Central memory CD8-positive, alpha-beta T cell (primary cell): ENCODE measurements at places on chromosomes 11 and 22.

DNA sequence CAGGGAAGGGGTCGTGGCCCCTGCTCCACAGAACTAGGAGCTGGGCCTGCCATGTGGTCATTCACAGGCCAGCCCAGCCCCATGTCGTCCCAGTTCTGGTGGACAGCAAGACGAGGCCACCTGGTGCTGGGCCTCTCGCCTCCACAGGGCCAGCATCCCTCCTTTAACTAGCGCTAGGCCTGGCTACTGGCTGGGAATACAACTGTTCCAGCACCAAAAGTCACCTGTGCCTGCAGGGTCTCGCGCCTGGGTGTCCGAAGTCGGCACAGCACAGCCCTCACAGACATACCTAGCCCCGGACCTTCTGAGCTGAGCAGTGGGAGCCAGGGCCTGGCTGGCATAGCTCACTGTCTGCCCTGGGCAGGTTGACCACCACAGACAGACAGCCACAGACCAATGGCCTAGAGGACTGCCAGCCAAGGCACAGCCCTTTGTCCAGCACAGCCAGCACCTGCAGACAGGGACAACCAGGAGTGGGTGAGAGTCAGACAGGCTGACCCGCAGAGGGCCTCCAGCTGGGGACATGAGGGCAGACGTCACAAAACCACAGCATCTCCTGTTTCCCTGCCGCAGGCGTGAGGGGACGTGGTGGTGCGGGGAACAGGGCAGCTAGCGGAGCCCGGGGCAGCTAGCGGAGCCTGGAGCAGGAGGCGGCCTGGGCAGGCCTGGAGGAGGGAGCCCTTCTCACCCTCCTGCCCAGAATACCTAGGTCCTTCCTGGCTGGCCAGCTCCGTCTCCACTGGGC is 27.2 kb upstream of the TH start:
- no peak for DNase-seq

DNA sequence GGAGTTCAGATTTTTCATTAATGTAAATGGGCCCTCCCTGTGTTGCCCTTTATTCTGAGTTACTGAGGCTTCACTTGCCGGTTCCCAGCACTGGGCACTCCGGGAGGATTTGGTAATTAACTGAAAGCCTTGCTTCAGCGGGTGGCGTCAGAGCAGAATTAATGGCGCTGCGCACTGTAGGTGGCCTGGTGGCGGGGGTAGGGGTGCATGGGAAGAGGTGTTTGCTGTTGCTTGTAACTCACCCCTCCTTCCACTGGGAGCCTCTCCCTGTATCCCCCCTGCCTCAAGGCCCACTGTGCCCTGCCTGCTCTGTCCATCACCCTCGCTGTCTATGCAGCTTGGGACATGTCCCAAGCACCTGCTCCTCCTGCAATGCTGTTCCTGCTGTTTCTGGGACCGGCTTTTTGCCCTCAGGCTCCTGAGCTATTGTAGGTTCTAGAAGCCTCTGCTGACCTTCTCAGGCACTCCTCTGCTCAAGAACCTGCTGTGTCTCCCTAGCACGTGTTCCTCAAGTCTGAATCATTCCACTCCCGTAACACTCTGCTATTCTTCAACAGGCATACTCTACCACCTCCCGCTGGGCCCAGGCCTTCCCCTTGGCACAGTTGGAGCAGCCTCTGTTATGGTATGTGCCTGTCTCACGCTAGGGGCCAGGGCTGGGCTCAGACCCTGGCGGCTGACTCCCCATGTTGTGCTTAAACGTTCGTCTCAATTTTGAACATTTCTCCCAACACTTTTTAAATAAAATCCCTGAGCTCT is 24.4 kb downstream of the ARHGAP8 start:
- DNase-seq, result no peak

DNA sequence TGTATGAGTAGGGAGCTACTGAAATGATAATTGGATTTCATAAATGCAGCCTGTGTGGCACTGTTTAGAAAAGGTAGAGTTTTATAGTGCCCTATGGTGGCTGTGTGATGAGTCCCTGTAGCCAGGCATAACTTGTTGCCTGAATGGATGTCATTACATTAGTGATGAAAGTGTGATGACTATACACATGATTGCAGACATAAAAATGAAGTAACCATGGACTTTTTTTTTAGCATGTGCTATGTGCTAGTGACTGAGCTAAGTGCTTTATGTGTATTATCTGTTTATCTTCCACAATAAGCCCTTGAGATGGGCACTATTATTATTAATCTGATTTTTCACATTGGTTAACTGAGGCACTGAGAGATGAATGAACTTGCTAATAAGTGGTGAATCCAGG is 13.5 kb upstream of the GRAMD1B start:
- DNase-seq, result no peak

GRCh38 chr22:23232094-23232905 is 52.0 kb downstream of the BCR start:
- no peak for DNase-seq

DNA sequence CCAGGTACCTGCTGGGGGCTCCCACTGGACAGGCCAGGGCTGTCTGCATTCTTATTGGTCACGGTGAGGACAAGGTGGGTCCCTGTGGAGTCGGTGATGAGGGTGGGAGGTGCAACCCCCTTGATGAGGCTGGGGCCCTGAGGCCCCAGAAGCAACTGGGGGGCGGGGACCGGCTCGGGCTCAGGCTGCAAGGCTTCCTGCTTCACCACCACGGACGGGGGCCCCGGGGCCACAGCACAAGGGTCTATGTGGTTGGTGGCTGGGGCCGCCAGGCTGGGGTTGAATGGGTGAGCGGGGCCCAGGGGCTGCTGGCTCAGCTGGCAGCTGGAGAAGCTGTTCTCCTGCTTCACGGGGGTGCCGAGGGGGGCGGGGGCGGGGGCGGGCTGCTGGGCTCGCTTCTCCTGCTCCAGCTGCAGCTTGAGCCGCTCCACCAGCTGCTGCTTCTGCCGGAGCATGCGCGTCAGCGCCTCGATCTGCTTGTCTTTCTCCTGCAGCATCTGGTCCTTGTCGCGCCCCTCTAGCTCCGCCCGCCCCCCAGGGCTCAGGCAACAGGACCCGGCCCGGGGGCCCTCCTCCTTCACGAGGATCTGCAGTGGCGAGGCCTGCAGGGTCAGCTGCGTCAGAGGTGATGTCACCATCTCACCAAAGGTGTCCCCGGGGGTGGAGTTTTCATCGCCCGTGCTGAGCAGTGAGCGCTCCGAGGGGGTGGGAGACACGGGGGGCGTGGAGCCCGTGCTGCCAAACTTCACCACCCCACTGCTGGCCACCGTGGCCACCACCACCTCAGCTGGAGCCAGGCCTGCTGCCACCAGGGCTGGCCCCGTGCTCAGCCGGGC is 48.2 kb downstream of the SGSM3 start:
- no peak for DNase-seq

GRCh38 chr11:64355078-64355940 is 3.7 kb upstream of the RPS6KA4 start:
- no peak for DNase-seq

GRCh38 chr11:32583459-32584271 is at the start of gene EIF3M:
EIF3M (plus strand) TSS chr11:32583831; CDS start chr11:32583888, 57 bp downstream.
- peak; percentile 90 for DNase-seq

- DNase-seq, result no peak
Observed at GRCh38 chr22:30270832-30271231, 4.2 kb upstream of the OSM start.

DNA sequence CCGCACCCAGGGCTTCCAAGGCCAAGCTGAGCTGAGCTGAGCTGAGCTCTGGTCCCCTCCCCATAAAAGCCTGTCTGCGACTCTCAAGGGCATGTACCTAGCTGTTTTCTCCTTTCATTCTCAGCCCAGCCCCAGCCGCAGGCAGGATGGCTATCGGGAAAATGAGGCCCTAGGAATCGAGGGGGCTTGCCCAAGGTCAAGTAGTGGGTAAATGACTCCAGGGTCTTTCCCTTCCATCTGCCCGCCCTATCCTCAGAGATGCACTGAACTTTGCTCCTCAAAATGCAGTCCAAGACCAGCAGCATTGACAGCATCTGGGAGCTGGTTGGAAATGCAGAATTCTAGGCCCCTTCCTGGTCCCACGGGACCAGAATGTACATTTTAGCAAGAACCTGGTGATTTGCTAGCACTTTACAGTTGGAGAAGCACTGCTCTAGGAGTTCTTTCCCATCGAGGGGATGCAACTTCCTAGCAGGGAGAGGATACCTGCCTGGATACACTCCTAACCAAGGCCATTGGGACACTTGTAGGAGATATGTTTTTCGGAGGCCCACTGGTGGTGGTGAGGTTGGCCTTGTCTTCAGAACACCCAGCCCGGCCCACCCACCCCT is 43.2 kb upstream of the ACCSL start:
- no peak for DNase-seq

- DNase-seq, result no peak
Observed at GRCh38 chr22:29078036-29078868, 5.4 kb downstream of the KREMEN1 start.

GRCh38 chr22:27517361-27518155 is 284.0 kb downstream of the MN1 start:
- no peak for DNase-seq

- DNase-seq, result no peak
Observed at GRCh38 chr11:21556926-21557325, 636.0 kb upstream of the ANO5 start.

- DNase-seq, result no peak
Observed at GRCh38 chr11:130179396-130180306, 20.1 kb downstream of the ST14 start.

- DNase-seq, result no peak
Observed at GRCh38 chr11:94910779-94911178, 62.6 kb downstream of the CWC15 start.

DNA sequence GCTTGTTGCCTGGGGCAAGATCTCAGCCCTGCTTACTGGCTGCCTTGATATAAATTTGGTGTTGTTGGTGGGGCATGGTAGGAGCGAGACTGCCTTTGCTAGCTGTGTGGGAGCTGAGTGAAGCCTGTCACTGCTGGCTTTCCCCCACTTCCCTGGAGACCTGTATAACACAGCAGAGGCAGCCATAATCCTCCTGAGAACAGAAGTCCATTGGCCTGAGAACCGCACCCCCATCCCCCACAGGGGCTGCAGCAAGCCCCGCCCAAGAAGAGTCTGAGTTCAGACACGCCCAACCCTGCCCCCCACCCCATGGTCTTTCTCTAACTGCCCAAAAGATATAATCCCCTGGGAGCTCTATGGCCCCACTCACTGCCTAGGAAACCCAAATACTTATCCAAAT is 39.2 kb upstream of the ARHGAP42 start:
- DNase-seq, result no peak

DNA sequence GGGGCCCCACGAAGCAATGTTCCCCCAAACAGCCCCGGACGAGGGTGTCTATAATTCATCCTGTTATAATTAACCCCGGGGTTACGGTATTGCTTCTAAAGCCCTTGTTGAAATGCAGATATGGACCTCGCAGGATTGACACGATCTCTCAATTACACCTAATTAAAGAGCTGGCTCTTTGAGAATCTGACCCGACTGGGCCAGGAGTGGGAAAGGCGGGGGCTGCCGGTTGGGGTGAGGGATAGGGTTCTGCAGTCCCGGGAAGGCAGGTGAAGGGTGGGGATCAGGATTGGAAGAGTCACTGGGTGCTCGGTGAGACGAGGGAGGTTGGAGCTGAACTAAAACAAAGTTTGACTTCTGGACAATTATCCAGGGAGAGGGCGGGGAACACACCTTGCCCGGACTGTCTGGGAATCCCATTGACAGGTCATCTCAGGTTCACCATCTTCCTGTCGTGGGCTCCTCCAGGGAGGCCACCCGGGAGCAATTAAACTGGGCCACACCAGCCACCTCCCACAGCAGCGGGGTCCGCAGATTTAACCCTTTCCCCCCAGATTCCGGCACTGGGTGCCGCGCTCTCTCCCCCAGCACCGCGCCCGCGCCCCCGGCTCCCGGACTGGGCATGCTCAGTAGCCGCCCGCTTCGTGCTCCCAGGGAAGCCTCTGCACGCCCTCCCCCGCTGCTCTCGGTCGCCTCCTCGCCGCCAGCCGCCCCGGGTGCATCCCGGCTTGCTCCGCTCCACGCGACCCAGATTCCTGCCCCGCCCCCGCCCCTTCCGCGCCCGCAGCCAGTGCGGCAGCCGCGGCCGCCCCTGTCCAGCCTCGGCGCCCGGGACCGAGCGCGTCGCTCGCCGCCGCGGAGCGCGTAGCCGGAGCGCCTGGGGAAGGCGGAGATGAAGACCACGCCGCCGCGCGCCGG is at the start of gene ELMOD1:
TSS of gene ELMOD1 (plus strand) at position 688 of the 918 bp plus-strand sequence. CDS start 27,043 bp downstream, outside the sequence.
- no peak for DNase-seq

DNA sequence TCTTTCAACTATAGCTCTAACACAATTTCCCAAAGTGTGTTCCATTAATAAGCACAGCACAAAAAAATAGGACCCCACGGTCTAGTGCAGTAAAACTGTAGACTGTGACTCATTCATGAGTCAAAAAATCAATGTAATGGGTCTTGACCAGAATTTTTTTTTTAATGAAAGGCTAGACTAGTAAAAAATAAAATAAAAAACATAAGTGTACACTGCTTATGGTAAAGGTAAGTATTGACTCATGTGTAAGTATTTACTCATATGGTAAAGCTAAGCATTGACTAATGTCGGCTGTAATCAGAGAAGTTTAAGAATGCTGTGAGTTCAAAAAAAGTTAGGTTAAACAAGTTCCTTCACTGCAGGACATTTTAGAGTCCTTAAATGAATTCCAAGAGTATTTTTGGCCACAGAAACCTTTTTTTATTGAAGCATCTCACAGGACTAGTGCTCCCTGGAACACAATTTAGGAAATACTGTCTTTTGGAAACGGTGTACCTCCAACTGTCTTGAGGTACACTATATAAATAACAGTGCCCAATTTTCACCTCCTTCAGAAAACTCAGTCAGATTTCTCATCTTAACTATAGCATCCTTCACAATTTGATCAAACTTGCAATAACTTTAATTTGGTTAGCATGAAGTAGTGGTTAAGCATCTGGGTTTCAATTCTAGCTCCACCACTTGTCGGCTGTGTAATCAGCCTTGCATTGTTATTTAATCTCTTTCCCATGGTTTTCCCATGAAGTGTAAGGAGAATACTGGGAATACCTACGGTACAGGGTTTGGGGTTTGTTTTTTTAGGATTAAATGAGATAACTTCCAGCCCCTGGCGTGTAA is 2.1 kb downstream of the CCDC73 start:
- DNase-seq, result no peak

GRCh38 chr22:19991645-19992451 is 24.8 kb downstream of the ARVCF start:
- no peak for DNase-seq

DNA sequence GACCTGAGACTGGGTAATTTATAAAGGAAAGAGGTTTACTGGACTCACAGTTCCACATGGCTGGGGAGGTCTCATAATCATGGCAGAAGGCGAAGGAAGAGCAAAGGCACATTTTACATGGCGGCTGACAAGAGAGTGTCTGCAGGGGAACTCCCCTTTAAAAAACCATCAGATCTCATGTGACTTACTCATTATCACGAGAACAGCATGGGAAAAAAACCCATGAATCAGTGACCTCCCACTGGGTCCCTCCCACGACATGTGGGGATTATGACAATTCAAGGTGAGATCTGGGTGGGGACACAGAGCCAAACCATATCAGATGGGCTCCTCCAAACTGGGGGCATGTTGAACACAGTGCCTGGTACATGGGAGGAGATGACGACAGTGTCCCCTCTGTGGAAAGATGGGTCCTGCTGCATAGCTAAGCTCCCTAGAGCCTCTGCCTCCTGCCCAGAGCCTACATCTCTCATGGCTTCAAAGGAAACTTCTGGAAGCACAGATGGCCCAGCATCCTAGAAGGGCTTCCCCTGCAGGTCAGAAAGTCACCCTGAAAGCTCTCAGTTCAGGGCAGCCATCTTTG is 46.1 kb downstream of the MYEOV start:
- no peak for DNase-seq
